ENCODE measurements at places on chromosomes 4 and X.

DNA sequence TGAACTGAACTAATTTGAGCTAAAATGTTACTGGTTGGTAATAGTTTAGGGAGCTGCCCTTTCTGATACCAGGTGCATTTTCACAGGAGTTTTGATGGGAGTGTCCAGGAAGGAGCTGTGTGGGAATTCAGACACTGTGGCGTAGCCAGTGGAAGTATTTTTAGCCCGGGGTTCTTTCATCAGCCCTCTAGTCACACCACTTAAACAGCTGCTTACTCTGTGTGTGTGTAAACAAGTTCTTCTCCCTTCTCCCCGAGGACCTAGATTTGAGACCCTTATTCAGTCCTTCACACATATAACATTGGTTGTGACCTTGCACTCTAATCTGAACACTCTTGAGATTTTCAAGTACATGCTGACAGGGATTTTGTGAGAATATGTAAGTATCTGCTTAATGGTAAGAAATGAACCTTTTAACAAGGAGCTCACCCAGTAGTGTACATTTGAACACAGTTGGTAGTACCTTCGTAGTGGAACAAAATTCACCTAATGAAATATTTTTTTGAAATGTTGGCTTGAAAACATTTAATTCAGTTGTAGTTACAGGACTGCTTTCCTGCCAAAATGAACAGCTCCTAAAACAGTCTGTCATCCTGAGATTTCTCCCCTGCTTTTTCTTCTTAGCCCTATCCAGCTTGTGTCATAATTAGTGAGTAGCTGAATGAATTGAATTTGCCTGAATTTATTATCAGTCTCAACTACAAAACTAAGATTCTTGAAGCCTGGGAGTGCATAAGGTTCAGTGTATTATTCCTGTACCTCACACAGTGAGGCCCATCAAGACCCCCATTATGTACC is 61.8 kb downstream of the BMPR1B start:
- DNase-seq, result no peak

- DNase-seq, result no peak
Measured at GRCh38 chr4:88702782-88703181, 5.2 kb upstream of the NAP1L5 start.

GRCh38 chr4:163523791-163524365 is 29.4 kb downstream of the TMA16 start:
- no peak for DNase-seq

GRCh38 chr4:148436512-148436911 is 5.7 kb downstream of the NR3C2 start:
- DNase-seq, result no peak

GRCh38 chr4:149347139-149347538 is 468.5 kb downstream of the IQCM start:
- no peak for DNase-seq

GRCh38 chrX:130952266-130953043 is 49.4 kb upstream of the ENOX2 start:
- no peak for DNase-seq

DNA sequence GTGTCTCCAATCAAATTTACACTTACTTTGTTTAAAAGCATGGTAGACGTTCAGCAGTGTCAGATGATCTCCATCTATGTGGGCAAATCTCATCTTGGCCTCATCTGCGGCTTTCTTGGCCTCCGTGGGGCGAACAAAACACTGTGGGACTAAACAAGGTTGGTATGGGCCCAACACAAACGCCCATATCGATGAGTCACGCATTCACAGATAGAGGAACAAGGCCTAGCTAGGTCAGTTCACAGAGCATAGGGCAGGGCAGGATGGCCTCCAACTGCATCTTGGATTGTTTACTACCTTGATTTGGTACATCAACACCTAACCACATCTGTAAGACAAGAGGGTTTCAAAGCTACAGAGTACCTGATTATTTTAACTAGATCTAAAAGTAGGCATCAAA is 47.3 kb downstream of the DHX15 start:
- DNase-seq, result no peak

DNA sequence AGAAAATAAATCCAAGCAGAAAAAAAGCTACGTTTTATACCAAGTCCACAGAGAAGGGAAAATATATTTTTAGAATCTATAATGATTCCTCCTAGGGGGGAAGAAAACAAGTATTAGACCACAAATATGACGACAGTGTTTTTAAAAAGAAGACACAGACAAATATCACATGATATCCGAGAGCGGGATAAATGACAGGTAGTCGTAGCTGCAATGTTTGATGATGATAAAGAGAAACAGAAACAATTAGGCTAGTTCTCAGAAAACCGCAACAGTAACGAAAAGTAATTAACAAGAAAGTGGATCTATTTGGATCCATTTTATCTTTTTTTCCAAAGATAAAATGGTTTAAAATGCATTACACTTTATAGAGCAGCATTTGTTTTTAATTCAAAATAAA is 918 bp downstream of the HAUS3 start:
- DNase-seq, result peak; percentile 7

DNA sequence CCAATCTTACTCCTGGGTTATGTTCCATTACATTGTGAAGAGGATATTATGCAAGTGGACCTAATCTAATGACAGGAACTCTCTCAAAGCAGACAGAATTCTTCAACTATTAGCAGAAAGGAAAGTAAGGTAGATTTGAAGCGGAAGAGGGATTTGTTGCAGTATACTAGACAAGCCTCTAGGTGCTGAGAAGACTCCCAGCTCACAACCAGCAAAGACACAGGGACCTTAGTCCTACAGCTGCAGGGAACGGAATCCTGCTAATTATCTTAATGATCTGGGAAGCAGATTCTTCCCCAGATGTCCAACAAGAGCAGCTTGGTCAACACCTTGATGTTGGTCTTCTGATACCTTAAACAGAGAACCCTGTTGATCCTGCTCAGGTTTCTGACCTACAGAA is 73.6 kb downstream of the STK32B start:
- no peak for DNase-seq

GRCh38 chrX:134753718-134754008 is 95.4 kb upstream of the PLAC1 start:
- no peak for DNase-seq

DNA sequence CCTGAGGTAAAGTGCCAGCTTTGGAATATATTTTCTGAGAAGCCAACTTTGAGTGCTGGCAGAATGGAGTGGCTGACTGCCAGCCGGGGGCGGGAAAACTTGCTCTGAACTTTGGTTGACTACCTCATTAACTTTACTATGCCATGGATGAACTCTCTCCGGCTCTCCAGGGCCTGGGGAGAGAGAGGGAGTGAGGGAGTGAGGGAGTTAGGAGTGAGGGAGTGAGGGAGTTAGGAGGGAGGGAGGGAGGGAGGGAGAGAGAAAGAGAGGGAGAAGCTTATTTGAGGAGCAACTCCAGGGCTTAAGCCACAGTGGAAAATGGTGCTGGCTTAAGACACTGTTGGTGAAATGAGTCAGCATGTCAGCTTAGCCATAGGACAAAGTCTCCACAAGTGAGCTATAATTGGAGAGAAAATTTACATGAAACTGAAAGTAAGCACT is 280.9 kb upstream of the RPS6KA3 start:
- no peak for DNase-seq

DNA sequence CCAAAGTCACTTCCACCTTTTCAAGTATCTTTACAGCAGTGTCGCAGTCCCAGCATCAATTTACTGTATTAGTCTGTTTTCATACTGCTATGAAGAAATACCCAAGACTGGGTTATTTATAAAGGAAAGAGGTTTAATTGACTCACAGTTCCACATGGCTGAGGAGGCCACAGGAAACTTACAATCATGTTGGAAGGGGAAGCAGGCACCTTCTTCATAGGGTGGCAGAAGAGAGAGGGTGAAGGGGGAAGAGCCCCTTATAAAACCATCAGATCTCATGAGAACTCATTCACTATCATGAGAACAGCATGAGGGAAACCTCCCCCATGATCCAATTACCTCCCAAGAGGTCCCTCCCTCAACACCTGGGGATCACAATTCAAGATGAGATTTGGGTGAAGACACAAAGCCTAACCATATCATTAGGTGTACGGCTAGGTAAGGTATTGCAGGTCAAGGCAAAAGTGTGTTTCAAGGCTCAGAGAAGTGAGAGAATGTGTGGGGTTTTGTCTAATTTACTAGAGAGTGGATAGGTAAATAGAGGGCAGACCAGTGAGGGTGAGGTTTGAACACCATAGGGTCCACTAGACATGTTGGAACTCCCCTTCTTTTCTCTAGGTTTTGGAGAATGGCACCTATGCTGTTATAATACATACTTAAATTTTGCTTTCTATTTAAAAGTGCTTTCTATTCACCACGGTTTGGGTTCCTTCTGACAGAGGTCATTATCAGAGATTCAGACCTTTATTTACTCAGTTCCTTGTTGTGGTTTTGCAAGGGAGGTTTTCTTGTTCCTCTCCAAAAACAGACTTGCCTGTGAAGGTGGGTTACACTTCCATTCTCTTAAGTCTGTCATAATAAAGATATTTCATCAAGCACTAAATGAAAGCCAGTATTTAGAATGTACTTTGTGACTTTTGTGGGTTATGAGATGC is 186.6 kb downstream of the CPEB2 start:
- DNase-seq, result no peak

GRCh38 chrX:1481636-1482529 is 29.2 kb upstream of the ASMTL start:
- peak; percentile 83 for DNase-seq

DNA sequence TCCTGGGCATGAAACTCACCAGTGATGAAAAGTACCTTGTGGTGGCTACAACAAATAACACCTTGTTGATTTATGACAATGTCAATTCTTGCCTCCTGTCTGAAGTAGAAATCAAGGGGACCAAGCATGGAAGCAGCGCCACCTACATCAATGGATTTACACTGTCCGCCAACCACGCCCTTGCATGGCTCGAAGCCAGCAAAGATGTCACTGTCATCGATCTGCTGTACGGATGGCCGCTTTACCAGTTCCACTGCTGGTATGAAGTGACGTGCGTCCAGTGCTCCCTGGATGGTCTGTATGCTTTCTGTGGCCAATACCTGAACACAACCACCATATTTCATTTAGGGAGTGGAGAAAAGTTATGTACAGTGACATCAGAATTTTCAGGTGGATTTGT is 200.5 kb downstream of the NWD2 start:
- DNase-seq, result no peak

- no peak for DNase-seq
Measured at GRCh38 chr4:86497131-86497530, 97.0 kb upstream of the PTPN13 start.

DNA sequence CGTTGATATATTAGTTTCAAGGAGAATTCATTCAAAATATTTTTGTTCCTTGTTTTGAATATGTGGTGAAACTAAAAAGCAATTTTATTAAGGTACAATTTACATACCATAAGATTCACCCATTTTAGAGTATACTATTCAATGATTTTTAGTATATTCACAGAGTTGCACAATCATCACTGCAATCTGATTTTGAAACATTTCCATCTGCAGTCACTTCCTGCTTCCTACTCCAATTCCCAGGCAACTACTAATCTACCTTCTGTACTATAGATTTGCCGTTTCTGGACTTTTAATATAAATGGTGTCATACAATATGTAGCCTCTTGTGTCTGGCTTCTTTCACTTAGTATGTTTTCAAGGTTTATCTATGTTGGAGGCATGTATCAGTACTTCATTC is 71.3 kb downstream of the SLC9A7 start:
- DNase-seq, result no peak

- no peak for DNase-seq
Measured at GRCh38 chrX:38357747-38358673, 5.6 kb downstream of the OTC start.

DNA sequence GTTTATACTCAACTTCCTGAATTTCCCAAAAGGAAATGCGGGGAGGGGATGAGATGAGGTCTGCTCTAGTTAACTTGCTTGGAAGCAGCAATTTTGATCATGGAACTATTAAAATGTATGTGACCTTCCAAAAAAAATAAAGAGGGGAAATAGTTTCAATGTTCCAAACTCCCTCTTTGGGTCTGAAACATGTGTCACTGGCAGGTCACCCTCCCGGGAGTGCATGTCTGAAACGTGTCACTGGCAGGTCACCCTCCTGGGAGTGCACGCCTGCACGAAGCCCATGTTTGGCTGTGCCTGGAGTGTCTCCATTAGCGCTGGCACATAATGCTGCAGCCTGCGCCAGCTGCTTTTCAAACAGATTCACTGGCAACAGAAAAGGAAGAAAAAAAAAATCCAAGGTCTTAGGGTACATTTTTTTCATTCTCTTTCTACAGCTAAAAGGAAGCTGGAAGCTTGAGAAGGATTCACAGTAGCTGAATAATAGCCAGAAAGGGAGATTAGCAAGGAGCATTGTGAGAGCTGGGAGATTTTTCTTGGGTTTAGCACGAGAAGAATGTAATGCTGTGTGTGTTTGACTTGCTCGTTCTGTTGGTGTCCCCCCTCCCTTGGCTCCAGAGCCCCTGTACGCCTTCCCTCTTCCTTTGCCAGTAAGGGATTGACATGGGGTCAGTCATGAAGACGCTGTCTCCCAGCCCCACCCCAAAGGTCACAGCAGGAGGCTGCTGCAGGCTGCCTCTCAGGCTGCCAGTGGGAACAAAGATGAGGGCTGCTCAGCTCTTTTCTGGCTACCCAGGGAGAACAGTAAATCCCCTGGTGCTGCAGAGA is 39.2 kb upstream of the TLR3 start:
- DNase-seq, result no peak

GRCh38 chr4:98659106-98659592 is 738 bp upstream of the TSPAN5 start:
- DNase-seq, result no peak

- DNase-seq, result no peak
Measured at GRCh38 chr4:148376151-148376550, 66.1 kb downstream of the NR3C2 start.

DNA sequence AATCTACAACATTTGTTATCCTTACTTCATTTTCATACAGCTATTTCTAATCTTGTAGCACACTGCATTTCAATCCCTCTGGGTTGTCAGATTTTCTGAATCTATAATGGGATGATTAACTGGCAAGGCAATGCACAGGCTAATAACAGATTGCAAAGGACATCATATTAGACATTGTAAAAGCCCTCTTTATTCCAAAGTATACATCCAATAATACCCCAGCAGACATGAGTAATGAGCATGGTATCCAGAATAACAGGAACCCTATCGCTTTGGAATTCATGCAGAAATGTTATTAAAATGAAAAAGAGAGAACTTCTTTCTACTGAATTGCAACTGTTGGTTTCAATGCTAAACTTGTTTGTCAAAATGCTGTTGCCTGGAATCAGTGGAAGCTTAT is 122.9 kb downstream of the C4orf33 start:
- DNase-seq, result no peak

DNA sequence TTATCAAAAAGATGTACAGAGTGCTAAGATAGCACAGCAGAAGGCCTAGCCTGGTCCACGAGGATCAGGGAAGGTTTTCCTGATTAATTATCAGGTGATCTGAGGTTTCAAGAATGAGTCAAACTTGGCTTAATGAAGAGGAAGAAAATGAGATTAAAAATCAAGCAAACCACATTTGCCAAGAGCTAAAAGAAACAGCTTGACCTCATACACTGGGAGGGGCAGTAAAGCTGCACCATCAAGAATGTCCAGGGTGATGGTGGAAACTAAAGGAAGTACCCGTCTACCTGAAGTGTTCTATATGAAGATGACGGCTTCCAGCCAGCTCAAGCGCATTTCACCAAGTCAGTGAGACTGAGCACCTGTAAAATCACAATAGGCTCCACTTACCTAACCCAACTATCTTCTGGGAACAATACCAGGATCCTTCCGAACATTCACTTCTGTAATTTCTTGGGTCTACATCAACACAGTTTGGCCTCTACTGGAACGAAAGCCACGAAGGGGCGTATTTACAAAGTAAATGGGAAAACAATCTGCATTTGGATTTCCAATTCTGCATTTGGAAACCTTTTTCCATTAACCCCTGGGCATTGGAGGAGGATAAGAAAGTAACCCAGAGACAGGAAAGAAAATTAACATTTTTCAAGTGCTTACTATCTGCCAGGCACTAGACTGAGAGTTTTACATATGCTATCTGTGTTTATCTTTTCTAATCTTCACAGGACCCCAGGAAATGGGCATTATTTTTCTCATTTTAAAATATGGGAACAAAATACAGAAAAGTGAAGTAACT is 114.0 kb upstream of the DCLK2 start:
- no peak for DNase-seq

Measured in activated T-helper 2 cell treated with anti-CD3 and anti-CD28 coated beads, Interferon-gamma antibody, Interleukin-2, Interleukin-4, amounts not matched to agents 10 μg/mL and 5 μg/mL and 100 μg/mL, durations not matched to agents 14 hours and 24 hours and 36 hours (primary cell).